Left renal pelvis (tissue), 4 donors: ENCODE measurements at places on chromosomes 2 and 18.

- no peak for DNase-seq
Measured at GRCh38 chr2:25044990-25045389, 3.1 kb downstream of the EFR3B start.

GRCh38 chr18:8669571-8669970 lies 35.8 kb upstream of the MTCL1 start:
- DNase-seq, result no peak

DNA sequence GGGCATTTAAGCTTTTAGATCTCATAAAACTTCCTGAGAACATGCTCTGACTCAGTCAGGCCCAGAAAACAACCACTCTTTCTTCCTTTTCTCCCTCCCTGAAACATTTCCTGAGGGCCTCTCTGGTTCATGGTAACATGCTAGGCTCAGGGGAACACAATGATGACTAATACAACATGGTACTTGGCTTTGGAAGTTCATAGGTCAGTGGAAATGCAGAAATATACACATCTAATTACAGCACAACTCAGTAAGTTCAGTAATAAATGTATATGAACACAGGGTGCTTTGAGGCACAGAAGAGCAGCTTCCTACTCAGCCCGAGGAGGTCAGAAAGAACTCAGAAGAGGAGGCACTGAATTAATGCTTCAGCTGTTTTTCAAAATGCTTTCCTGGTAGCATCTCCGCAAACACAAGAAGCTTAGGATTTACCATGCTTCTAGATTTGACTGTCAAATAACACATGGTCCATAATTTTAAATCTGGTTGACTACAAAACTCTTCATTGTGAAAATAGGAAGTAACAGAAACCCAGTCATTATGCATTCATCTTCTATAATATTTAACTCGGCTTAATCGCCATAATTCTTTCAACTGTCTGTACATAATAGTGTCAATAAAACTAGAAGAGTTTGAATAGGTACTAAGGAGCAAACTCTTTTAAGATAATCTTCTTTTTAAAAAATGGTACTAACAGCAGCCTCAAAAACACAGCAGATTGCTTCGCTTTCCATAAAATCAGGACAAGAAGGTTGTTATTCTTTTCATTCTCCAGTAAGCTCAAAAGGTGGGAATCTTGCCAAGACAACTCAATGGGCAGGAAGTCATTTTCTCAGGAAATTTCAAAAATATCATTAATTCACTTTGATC lies 251.3 kb downstream of the DLGAP1 start:
- DNase-seq, result peak; percentile 35

- DNase-seq, result no peak
Measured at GRCh38 chr2:56266761-56267414, 83.1 kb downstream of the CCDC85A start.

GRCh38 chr2:191355170-191355758 lies 110.1 kb downstream of the MYO1B start:
- no peak for DNase-seq

- DNase-seq, result peak; percentile 48
Measured at GRCh38 chr2:120253021-120253882, 600 bp downstream of the RALB start.

- peak; percentile 86 for DNase-seq
Measured at GRCh38 chr2:53786705-53787613, at the start of the genes ASB3 and ERLEC1. TSS of gene ASB3 (minus strand) at chr2:53786953. CDS start at chr2:53765572, 21,381 bp downstream. TSS of gene ERLEC1 (plus strand) at chr2:53787044. CDS start at chr2:53787211, 167 bp downstream.

- DNase-seq, result no peak
Measured at GRCh38 chr2:164826293-164827243, 15.1 kb downstream of the COBLL1 start.

GRCh38 chr2:173590276-173590861 lies 235.7 kb downstream of the CDCA7 start:
- no peak for DNase-seq

DNA sequence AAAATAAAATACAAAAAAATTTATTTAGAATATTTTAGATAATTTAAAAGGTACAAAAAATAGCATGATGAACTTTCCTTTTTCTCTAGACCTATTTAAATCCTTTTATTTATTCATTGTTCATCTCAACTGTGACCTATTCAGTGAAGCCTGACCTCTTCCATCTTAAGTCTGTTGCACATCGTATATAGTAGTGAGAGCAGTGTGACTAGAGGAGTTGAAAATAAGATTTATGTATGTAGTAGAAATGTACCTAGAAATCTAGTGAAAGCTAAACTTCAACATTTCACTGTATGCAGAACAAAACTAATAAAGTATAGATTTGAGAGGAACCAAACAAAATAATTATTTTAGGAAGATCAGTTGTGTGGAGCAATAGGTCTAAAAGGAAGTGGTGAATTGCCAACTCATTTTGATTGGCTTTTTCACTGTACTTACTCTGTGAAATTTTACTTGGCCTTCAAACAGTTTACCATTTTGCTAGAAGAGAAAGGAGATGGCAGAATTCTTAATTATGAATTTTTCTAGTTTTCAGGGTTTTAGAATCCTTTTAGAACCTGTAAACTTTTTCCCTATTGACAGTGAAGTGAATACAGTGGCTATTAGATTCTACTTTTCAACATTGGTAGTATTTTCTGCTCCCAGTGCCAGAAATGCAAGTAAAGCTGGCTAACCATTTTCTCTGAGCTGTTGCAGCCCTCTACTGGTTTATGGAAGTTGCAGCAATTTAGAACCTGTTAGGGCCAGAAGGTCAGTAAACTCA lies 11.0 kb downstream of the ANKRD12 start:
- no peak for DNase-seq

GRCh38 chr2:177721818-177722567 lies 329.4 kb downstream of the AGPS start:
- DNase-seq, result no peak

GRCh38 chr2:37934591-37935513 lies 9.8 kb downstream of the RMDN2 start:
- no peak for DNase-seq

DNA sequence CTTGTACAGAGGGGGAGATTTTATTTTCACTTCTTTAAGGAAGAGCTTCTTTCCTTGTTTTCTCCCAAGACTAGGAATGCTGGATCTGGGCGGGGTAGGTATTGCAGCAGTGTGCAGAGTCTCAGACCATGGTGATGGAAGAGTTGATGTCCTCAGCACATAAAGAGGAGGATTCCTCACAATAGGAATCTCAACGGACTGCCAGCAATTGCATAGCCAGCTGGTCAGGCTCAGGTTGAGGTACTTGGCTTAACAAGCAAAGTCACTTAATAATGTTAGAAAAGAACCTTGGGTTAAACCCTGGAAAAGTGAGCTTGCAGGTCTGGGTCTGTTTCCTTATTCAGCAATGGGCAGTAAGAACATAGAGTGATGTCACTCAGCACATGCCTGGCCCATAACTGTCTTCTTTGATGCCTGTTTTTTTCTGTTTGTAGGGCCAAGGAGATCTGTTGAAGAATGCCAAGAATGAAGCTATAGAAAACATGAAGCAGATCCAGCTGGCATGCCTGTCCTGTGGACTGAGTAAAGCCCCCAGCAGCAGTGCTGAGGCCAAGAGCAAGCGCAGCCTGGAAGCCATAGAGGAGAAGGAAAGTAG lies 342.1 kb downstream of the PLCL1 start:
- no peak for DNase-seq

DNA sequence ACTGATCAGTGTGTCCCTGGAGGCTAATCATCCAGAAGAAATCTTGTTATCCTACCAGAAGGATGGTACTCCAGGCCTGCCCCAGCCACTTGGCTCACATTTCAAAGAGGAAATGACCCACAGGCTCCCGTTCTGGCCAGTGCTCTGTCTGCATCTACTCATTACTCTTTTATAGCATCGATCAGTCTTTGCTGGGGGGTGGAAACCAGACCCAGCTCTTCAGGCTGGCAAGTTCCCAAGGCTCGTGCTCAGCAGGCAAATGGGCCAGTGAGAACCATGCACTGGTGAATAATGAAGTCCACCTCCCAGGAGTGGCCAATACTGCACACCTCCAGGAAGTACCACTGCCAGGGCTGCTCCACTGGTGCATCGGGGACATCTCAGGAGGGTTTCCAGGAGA lies 38.8 kb downstream of the DNER start:
- DNase-seq, result no peak

DNA sequence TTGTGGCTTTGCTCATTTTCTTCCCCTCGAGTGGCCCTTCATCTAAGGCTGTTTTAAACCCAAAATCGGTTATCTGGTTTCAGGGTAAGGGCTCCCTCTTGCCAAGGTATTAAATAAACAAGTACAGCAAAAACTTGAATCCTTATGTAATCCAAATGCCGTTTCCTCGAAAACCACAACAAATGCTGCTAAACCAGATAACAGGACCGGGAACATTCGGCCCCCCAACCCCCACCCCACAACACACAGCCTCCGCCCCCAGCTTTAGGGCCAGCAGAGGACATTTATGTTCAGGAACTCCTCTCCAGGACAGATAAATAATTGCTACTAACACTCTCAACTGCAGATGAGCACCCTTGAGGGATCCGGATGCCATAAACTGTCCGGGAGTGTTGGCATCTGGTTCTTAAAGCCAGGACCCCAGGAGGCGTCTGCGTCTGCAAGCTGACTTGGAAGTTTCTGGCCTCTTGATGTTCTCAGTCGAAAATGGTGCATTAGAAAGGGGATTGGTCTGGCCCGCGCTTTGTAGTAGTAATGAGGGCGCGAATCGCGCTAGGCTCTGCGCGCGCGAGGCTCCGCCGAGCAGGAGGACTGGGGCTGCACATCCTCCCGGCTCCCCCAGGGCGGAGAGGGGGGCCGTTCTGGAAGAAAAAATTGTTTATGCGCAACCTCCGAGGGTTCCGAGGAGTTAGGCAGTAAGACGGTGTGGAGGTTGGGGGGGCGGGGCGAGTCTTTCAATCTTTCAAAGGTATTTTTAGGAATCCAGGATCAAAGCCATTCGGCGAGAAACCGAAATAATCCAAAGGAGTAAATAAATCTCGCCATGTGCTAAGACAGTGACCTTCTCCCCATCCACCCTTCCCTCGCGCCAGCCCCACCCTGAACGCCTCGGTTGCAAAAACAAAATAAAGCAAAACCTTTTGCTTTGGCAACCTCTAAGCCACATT lies 3.9 kb upstream of the ID2 start:
- peak; percentile 71 for DNase-seq

DNA sequence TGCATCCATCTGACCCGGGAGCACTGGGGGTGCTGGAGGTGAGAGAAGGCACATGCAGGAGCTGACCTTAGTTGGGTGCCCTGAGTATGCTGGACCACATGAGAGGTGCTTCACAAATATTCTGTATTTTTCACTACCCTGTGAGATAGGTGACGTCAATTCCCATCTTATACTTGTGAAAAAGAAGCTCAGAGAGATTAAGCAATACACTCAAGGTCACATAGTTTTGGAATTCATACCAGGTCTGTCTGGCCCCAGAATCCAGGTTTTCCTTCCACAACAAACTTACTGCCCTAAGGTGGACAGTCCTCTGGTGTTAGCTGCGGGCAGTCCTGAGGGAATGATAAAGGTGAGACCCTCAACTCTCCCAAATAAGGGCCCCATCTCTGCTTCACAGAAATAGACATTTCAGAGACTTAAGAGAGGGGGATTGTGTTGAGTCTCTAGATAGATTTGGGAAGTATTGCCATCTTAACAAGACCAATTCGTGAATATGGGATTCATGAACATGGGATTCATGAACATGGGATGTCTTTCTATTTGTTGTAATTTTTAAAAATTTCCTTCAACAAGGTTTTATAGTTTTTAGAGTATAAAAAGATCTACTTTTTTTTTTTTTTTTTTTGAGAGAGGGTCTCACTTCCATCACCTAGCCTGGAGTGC lies 64.0 kb upstream of the SMAD7 start:
- DNase-seq, result no peak

GRCh38 chr2:239540174-239540573 lies 139.4 kb upstream of the HDAC4 start:
- DNase-seq, result no peak

- DNase-seq, result no peak
Measured at GRCh38 chr2:149507974-149508373, 79.6 kb downstream of the MMADHC start.

DNA sequence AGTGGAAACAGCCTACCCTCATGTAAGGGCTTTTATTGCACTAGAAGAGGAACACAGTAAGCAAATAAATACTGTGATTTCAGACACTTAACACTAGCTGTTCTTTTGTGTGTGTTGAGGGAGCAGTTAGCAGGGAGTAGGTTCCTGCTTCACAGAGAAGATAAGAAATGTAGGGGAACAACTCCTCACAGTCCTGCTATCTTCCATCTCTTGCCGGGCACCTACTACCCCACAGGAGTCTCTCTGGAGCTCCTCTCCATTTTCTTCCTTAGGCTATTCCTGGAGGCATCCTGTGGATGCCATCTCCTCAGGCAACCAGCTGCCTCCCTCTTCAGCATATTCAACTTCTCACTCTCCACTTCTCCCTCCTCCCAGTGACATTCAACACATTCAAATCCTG lies 145.0 kb downstream of the SRBD1 start:
- no peak for DNase-seq

- DNase-seq, result no peak
Measured at GRCh38 chr2:29009711-29010677, 28.9 kb downstream of the TOGARAM2 start.

DNA sequence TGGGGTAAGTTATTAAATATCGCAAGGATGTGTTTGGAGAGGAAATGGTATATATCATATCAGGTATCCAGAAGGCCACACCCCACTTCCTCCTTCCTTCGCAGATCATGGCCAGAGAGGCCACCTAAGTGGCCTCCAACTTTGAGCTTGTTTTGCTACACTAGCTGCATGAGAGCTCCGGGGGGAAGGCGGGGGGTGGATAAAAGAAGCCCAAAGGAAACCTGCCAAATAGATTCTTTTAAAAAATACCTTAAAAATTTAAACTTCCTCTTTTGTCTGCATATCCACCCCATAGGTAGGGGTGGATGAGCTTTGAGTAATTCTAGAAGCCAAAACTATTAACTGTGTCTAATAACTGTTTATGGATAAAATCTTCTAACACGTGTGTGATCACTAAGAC lies 5.7 kb upstream of the TTR start:
- no peak for DNase-seq

DNA sequence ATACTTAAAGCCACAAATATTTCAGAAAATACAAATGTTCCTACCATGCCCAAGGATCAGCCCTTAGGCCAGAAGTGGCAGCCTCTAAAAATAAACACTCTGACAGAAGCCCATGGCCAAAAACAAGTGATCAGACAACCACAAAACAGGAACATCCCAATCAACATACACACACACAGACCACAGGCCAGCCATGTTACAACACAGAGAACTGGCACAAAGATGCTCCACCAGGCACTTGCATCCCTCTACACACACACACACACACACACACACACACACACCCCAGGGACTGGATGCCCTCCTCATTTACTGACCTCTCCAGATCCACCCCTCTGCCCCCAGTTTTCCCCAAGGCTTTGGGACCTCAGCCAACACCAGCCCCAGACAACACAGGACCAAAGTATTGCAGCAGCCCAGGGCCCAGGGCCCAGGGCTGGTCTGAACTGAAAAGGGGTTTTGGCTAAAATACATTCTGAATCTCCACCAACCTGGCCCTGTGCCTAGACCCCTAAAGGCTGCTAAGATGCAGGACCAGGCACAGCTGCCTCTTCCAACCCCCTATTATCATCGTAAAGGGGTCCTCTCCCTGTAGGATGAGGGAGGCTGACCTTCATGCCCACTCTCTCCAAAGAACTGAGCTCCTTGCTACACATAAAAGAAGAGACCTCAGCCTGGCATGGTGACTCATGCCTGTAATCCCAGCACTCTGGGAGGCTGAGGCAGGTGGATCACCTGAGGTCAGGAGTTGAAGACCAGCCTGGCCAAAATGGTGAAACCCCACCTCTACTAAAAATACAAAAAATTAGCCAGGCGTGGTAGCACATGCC lies 151.4 kb downstream of the TNS1 start:
- DNase-seq, result no peak

- no peak for DNase-seq
Measured at GRCh38 chr2:226581661-226582060, 218.0 kb downstream of the IRS1 start.
